ENCODE measurements at places on chromosomes 5 and 9. TPM values are rescaled to one million over a fixed set of nuclear protein-coding genes. Genes with fewer than 3 reads are reported as not detected.
A peak's percentile ranks its signal among the peaks of the same experiment; 100 is the strongest.

KLF9 gene
- polyA plus RNA-seq, result 0.72 TPM

ANKRD20A1 gene
- not detected for polyA plus RNA-seq

CNTFR gene
- not detected for polyA plus RNA-seq

SLC34A3 gene
- not detected for polyA plus RNA-seq

PLEKHG4B gene
- not detected for polyA plus RNA-seq

HMGCS1 gene
- polyA plus RNA-seq, result 6.0 TPM

SPAG8 gene
- 0.52 TPM for polyA plus RNA-seq

GGTA1 gene
- 10.9 TPM for polyA plus RNA-seq

EFNA5 gene
- not detected for polyA plus RNA-seq

- DNase-seq, result no peak
- no peak overlapping the region for H3K4me3 ChIP-seq
- H3K36me3 ChIP-seq, result peaks cover 28% of the 10 kb centered on the region
- peaks cover 12% of the 10 kb centered on the region for H3K4me1 ChIP-seq
- no peaks in the 10 kb centered on the region for H3K27me3 ChIP-seq
- H3K27ac ChIP-seq, result no peak overlapping the region
Observed at GRCh38 chr5:148853868-148854267, 27.5 kb downstream of the ADRB2 start.

- no peak overlapping the region for H3K27ac ChIP-seq
- H3K4me1 ChIP-seq, result peaks cover 20% of the 10 kb centered on the region
- H3K36me3 ChIP-seq, result no peaks in the 10 kb centered on the region
- H3K4me3 ChIP-seq, result no peak overlapping the region
- DNase-seq, result no peak
Observed at GRCh38 chr5:95966005-95966404, 4.4 kb upstream of the ELL2 start.

DNA sequence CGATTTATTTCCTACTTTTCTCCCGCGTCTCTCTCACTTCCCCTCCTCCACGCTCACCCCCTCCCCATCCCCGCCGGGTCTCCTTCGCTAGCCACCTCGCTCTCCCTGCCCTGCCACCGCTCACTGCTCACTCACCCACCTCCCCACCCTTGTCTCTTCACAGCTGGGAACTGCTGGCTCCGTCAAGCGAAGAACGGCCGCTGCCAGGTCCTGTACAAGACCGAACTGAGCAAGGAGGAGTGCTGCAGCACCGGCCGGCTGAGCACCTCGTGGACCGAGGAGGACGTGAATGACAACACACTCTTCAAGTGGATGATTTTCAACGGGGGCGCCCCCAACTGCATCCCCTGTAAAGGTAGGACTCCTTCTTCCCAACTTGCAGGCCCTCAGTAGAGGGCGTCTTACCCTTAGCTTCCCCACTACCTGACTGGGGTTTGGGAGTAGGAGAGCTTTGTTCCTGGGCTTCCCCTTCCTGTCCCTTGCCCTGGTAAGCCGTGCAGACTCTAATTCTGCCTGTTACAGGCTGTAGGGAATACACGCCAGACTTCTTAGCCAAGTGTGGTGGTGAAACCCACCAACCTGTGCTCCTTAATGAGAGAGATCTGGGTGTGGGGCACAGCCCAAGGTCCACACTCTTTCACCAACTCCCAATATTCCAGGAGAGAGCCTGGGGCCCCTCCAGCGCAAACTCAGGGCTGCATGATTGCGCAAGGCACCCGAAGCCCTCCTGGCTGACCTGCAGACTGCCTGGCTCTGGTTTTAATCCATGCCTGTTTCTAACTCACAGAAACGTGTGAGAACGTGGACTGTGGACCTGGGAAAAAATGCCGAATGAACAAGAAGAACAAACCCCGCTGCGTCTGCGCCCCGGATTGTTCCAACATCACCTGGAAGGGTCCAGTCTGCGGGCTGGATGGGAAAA is 2.5 kb downstream of the FST start:
- peaks cover 50% of the 10 kb centered on the region for H3K27me3 ChIP-seq
- peaks cover 40% of the 10 kb centered on the region for H3K4me1 ChIP-seq
- H3K36me3 ChIP-seq, result no peaks in the 10 kb centered on the region
- peak overlapping the region; percentile 53 for H3K4me3 ChIP-seq
- H3K27ac ChIP-seq, result no peak overlapping the region

DNA sequence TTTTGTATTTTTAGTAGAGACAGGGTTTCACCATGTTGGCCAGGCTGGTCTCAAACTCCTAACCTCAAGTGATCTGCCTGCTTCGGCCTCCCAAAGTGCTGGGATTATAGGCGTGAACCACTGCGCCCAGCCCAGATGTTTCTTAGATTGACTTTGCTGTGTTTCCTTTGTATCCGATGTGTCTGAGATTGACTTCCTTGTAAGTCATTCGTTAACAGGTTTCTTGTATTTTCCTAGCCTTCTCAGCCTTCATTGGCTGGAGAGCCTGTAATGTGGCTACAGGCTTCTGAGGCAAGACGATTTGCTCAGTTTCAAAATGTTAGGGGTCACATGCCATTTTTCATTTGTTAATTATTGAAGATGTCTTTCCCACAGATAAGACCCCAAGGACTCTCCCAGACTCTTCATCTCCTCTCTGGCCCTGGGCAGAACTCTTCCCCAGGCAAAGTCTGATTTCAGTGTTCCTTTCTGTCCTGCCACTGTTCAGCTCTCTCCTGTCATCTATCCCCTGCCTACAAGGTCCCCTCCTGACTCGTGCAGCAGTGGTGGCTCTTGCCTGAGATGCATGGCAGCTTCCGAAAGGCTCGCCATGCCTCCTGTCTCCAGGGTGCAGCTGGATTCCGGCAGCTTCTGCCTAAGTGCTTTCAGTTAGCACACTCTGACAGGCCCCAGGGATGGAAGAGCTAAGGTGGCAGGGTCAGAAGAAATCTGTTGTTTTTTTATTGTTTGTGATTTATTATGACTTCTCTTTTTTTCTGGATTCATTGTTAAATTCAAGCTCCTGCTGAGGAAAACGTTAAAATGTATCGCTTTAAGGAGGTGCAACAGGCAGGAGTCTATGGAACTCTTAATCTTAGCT is 206.4 kb downstream of the AOPEP start:
- no peak overlapping the region for H3K27ac ChIP-seq
- DNase-seq, result no peak
- H3K4me1 ChIP-seq, result no peaks in the 10 kb centered on the region
- no peak overlapping the region for H3K4me3 ChIP-seq
- H3K36me3 ChIP-seq, result no peaks in the 10 kb centered on the region

DNA sequence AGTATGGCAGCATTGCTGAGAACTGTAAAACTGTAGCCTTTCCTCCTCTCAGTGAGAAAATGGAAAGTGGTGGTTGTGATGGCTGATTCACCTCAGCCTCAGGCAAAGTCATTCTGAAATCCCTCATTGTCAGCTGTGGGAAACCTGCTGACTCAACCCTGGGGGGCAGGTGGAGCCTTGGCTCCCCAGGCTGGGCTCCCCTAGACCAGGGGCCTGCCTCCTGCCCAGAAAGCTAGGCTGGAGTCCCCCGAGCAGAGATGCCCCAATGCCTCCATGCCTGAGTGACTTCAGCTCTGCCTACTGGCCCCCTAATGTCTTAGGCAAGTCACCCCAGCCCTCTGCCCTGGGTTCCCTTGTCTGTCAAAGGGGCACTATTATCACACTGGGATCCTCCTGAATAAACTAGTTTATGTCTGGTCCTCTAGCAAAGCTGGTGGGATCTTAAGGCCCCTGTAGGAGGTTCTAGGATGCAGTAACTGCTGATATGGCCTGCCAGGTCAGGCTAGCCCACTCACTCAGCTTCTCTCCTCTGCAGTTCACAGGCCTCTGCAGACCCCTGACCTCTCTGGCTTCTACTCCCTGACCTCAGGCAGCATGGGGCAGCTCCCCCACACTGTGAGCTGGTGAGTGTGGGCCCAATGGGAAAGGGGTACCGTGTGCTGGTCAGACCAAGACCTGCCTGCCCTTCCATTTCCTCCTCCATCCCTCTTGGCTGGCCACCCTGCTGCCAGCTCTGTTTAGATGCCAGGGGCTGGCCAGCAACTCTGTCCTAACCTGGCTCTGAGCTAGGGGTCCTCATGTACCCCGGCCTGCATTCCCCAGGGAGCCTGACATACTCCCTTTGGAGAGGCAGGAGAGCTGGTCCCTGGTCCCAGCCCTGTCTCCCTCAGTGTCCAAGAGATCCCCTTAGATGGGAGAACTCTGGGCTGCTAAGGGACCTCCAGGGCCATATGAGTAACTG is 24.2 kb downstream of the TCF7 start:
- peaks cover 3% of the 10 kb centered on the region for H3K4me1 ChIP-seq
- H3K36me3 ChIP-seq, result peaks cover 58% of the 10 kb centered on the region
- H3K4me3 ChIP-seq, result no peak overlapping the region

DNA sequence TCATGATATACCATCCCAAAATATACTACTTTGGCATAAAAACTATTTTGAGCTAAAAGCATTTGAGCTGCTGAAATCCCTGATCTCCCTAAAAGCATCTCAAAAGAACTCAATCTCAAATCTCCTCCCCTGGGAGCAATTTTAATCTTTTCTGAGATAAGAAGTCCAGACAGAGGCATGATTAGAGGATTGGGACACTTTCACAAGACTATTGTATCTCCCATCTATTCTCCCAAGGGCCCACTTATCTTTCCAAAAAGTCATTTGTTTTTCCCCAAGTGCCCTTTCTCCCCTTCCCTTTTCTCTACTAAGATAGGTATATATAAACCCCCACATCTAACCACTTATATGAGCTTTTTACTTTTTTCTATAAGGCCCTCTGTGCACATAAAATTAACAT is 79.7 kb downstream of the ALDH7A1 start:
- no peaks in the 10 kb centered on the region for H3K27me3 ChIP-seq
- H3K36me3 ChIP-seq, result no peaks in the 10 kb centered on the region
- no peak for DNase-seq
- H3K4me1 ChIP-seq, result no peaks in the 10 kb centered on the region

- no peak overlapping the region for H3K4me3 ChIP-seq
- H3K36me3 ChIP-seq, result no peaks in the 10 kb centered on the region
- H3K27ac ChIP-seq, result no peak overlapping the region
- no peaks in the 10 kb centered on the region for H3K4me1 ChIP-seq
- no peak for DNase-seq
Observed at GRCh38 chr5:111360173-111360572, 136.0 kb downstream of the CAMK4 start.

GRCh38 chr9:76191493-76191892 is 202.7 kb downstream of the RFK start:
- no peak overlapping the region for H3K4me3 ChIP-seq
- H3K27ac ChIP-seq, result no peak overlapping the region
- H3K36me3 ChIP-seq, result peaks cover 58% of the 10 kb centered on the region
- DNase-seq, result no peak
- no peaks in the 10 kb centered on the region for H3K4me1 ChIP-seq
- no peaks in the 10 kb centered on the region for H3K27me3 ChIP-seq

GRCh38 chr5:109939116-109939682 is 249.5 kb downstream of the MAN2A1 start:
- H3K4me1 ChIP-seq, result no peaks in the 10 kb centered on the region
- H3K27ac ChIP-seq, result no peak overlapping the region
- H3K27me3 ChIP-seq, result no peaks in the 10 kb centered on the region
- H3K36me3 ChIP-seq, result no peaks in the 10 kb centered on the region

GRCh38 chr9:114056527-114056926 is 21.6 kb downstream of the AMBP start:
- no peaks in the 10 kb centered on the region for H3K27me3 ChIP-seq
- no peak overlapping the region for H3K4me3 ChIP-seq
- H3K36me3 ChIP-seq, result no peaks in the 10 kb centered on the region
- no peak for DNase-seq
- H3K4me1 ChIP-seq, result no peaks in the 10 kb centered on the region
- H3K27ac ChIP-seq, result no peak overlapping the region

- peaks cover 88% of the 10 kb centered on the region for H3K4me1 ChIP-seq
- peak overlapping the region; percentile 87 for H3K27ac ChIP-seq
- peak; percentile 25 for DNase-seq
- H3K36me3 ChIP-seq, result no peaks in the 10 kb centered on the region
- H3K4me3 ChIP-seq, result no peak overlapping the region
Observed at GRCh38 chr5:149682532-149683075, 47.5 kb upstream of the PPARGC1B start.

GRCh38 chr9:8382266-8382665 is 582.7 kb upstream of the DMAC1 start:
- H3K27me3 ChIP-seq, result peaks cover 7% of the 10 kb centered on the region
- no peaks in the 10 kb centered on the region for H3K36me3 ChIP-seq
- H3K4me1 ChIP-seq, result peaks cover 7% of the 10 kb centered on the region
- no peak for DNase-seq

- peak; percentile 46 for DNase-seq
- peaks cover 10% of the 10 kb centered on the region for H3K27me3 ChIP-seq
- peaks cover 30% of the 10 kb centered on the region for H3K4me1 ChIP-seq
Observed at GRCh38 chr9:128420060-128420650, 502 bp upstream of the CERCAM start.

GRCh38 chr5:10339958-10340357 is 13.5 kb upstream of the MARCHF6 start:
- H3K4me3 ChIP-seq, result no peak overlapping the region
- no peak for DNase-seq
- H3K4me1 ChIP-seq, result no peaks in the 10 kb centered on the region
- no peak overlapping the region for H3K27ac ChIP-seq
- H3K36me3 ChIP-seq, result no peaks in the 10 kb centered on the region
- H3K27me3 ChIP-seq, result no peaks in the 10 kb centered on the region

- H3K36me3 ChIP-seq, result peaks cover 5% of the 10 kb centered on the region
- H3K4me3 ChIP-seq, result no peak overlapping the region
- H3K27me3 ChIP-seq, result no peaks in the 10 kb centered on the region
- peaks cover 2% of the 10 kb centered on the region for H3K4me1 ChIP-seq
- H3K27ac ChIP-seq, result no peak overlapping the region
Observed at GRCh38 chr9:131418143-131419025, 24.5 kb downstream of the PRRC2B start.
